H1 (cell line): ENCODE measurements at places on chromosomes 1 and 21. TPM values are rescaled to one million over a fixed set of nuclear protein-coding genes. Genes with fewer than 3 reads are reported as not detected.

GRCh38 chr1:59293849-59294248, 3.0 kb upstream of the FGGY start:
- no peak overlapping the region for H3K4me3 ChIP-seq
- no peaks in the 10 kb centered on the region; the same call in 1 of the 2 replicates for H3K4me1 ChIP-seq
- DNase-seq, result no peak
- H3K27me3 ChIP-seq, result no peaks in the 10 kb centered on the region
- H3K27ac ChIP-seq, result no peak overlapping the region

- no peak overlapping the region for H3K4me3 ChIP-seq
- H3K36me3 ChIP-seq, result no peaks in the 10 kb centered on the region
- H3K27ac ChIP-seq, result no peak overlapping the region
- peaks cover 4% of the 10 kb centered on the region; the same call in 1 of the 2 replicates for H3K4me1 ChIP-seq
- DNase-seq, result no peak
These were observed 162.4 kb upstream of the POU3F1 start for GRCh38 chr1:38208716-38209632.

DNA sequence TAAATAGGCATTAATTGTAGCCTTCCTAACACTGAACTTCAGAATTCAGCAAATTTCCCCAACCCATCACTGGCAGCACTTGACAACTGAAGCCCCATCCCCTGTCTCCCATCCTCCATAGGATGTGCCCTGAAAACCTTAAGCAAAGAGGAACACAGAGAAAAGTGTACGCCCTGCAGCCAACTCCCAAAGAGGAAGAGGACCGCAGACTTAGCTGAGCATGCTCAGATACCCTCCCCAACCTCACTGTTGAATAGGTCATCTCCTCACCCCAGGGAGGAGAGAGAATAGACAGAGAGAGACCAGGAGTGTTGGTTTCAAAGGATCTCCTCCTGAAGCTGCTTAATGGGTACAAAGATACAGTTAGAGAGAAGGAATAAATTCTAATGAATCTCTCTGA, 50.5 kb downstream of the CD2 start:
- DNase-seq, result no peak
- no peak overlapping the region for H3K4me3 ChIP-seq
- H3K36me3 ChIP-seq, result no peaks in the 10 kb centered on the region
- H3K27ac ChIP-seq, result no peak overlapping the region
- H3K4me1 ChIP-seq, result no peaks in the 10 kb centered on the region; the same call in none of the 2 replicates

DNA sequence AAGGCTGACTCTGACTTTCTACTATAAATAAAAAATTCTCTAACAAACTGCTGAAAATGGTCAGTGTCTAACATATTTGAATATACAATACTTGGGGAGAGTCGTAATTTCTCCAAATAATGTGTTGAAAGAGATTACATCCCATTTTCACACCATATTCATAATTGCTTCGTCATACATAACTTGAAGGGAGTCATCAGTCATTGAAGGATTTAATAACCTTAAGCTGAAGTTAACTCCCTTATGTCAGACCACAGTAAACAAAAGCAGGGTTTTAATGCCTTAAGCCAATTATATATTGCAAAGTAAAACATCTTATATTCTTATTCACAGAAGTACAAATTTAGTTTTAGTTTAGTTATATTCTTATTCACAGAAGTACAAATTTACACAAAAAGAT, 129.9 kb downstream of the RERE start:
- H3K4me1 ChIP-seq, result 0 out of 2 replicates have a peak, but pooled peaks cover 5% of the 10 kb centered on the region
- DNase-seq, result no peak
- no peak overlapping the region for H3K27ac ChIP-seq
- no peaks in the 10 kb centered on the region for H3K27me3 ChIP-seq

Gene SUSD4
- 3.2 and 3.9 TPM in 2 replicates for total RNA-seq

Gene CNIH4
- total RNA-seq, result 76.2 and 84.7 TPM in 2 replicates

GRCh38 chr1:116418091-116418830, 45.2 kb downstream of the ATP1A1 start:
- H3K27me3 ChIP-seq, result no peaks in the 10 kb centered on the region
- no peaks in the 10 kb centered on the region for H3K36me3 ChIP-seq
- H3K27ac ChIP-seq, result peak overlapping the region; percentile 24; the same call in 1 of the 2 replicates
- peak; percentile 53 for DNase-seq
- peaks cover 5% of the 10 kb centered on the region for H3K4me1 ChIP-seq

DNA sequence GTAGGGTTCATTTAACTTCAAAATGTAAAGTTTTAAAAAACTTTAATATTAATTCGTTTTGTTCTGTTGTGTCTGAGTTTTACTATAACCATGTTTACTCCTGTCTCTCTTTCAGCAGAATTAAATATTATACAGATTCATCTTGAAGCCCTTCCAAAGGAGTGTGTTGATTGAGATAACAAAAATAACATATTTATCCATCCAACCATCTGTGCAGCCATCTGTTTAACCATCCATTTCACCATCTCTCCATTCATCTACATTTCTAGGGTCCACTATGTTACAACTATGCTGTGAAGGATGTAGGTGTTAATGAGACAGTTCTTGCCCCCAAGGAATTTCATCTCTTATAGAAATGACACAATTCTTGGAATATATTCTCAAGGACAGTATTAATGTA, 36.0 kb upstream of the GNG12 start:
- H3K27ac ChIP-seq, result no peak overlapping the region
- no peaks in the 10 kb centered on the region for H3K36me3 ChIP-seq
- DNase-seq, result no peak

DNA sequence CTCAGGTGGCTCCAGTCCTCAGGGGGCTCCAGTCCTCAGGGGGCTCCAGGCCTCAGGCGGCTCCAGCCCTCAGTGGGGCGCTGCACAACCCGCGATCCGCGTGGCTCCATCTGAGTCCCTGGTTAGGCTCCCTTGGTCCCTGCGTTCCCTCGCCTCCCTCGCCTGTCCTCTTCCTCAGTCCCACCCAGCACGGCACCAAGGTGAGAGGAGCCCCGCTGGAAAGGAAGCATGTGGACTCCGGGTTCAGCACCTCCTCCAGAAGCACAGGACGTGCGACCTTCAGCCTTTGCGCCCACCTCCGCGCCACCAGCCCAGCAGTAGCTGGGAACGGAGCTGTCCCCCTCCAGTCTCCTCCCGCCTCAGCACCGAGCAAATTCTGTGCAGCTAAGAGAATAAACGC, 8.1 kb upstream of the OR2M5 start:
- no peak overlapping the region for H3K27ac ChIP-seq
- no peaks in the 10 kb centered on the region for H3K4me1 ChIP-seq
- no peak overlapping the region for H3K4me3 ChIP-seq
- H3K36me3 ChIP-seq, result no peaks in the 10 kb centered on the region
- H3K27me3 ChIP-seq, result no peaks in the 10 kb centered on the region

GRCh38 chr21:39153373-39153772, 29.9 kb downstream of the PSMG1 start:
- H3K27me3 ChIP-seq, result no peaks in the 10 kb centered on the region
- H3K36me3 ChIP-seq, result no peaks in the 10 kb centered on the region
- no peak for DNase-seq
- H3K4me1 ChIP-seq, result no peaks in the 10 kb centered on the region
- no peak overlapping the region for H3K27ac ChIP-seq
- H3K4me3 ChIP-seq, result no peak overlapping the region

DNA sequence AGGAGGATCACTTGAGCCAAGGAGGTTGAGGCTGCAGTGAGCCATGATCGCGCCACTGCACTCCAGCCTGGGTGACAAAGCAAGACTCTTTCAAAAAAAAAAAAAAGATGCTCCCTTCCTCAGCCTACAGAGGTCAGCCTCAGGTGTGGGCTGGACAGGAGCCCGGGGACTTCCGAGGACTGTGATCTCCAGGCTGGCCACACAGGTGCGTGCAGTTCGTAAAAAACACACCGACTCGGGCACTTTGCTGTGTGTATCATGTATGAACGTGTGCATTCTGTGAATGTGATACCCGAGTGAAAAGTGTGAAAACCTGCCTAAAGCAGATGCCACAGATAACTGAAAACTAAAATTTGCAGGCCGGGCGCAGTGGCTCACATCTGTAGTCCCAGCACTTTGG, 8.4 kb upstream of the CCDC27 start:
- H3K27ac ChIP-seq, result no peak overlapping the region
- H3K4me1 ChIP-seq, result peaks cover 14% of the 10 kb centered on the region
- H3K27me3 ChIP-seq, result no peaks in the 10 kb centered on the region
- peaks cover 34% of the 10 kb centered on the region for H3K36me3 ChIP-seq
- DNase-seq, result no peak
- no peak overlapping the region for H3K4me3 ChIP-seq

- DNase-seq, result no peak
- H3K27me3 ChIP-seq, result no peaks in the 10 kb centered on the region
- H3K4me3 ChIP-seq, result no peak overlapping the region
These were observed 11.1 kb upstream of the RASSF5 start for GRCh38 chr1:206496131-206496793.

DNA sequence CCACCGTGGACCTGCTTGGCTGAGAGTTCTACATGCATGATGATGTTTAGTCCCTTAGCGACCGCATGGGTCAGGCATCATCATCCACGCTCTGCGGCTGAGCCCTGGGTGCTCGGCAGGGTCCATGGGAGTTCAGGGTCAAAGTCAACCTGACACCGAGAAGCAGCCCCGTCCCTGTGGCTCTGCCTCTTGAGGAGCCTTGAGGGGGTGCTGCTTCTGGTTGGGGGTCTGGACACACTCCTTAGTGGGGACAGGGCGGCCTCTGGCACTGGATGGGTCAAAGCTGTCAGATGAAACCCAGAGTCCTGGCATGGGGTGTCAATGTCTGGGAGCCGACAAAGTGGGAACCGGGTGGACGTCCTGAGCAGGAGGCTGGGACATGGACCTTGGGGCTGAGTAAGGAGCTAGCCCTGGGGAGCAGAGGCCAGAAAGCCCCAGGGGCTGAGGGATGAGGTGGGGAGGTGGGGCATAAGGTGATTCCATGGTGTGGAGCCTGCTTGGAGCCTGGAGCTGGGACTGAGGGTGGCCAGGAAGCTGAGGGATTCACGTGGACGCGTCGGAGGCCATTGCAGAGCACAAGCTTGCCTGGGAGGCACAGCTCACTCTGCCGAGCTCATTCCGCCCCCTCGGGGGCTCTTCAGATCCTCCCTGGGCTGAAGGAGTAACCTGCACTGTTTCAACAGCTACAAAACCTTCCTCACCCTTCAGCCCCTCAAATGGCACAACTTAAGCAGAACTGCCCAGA, 53.9 kb downstream of the UMODL1 start:
- H3K4me3 ChIP-seq, result no peak overlapping the region
- peaks cover 6% of the 10 kb centered on the region; the same call in 1 of the 2 replicates for H3K4me1 ChIP-seq
- no peak for DNase-seq
- H3K36me3 ChIP-seq, result no peaks in the 10 kb centered on the region; the same call in 1 of the 2 replicates
- no peaks in the 10 kb centered on the region for H3K27me3 ChIP-seq

DNA sequence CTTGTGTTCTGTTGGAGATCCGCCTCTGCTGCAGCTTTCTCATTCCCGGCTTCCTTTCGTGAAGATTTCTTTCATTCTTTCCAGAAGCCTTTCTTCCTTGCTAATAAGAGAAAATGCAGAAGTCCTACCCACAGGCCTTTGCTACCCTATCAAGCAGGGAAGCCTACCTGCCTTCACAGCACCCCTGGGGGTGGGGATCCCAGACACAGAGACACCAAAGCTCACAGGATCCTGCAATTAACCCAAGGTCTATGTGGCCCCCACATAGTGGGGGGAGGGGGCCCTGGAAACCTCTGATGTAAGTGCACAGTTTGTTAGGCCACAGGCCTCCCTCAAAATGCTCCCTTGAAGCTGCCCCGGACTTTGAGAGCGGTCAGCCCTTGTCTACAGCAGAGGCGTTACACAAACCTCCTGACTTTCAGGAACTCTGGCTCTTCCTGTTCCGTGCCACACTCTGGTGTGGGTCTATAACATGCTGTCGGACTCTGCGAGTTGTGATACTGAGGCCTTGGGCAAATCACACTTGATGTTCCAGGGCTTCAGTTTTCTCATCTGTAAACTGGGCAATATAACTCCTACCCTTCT, 31.2 kb downstream of the NKAIN1 start:
- no peaks in the 10 kb centered on the region for H3K36me3 ChIP-seq
- DNase-seq, result no peak
- no peak overlapping the region; the same call in 1 of the 2 replicates for H3K27ac ChIP-seq
- H3K27me3 ChIP-seq, result no peaks in the 10 kb centered on the region

GRCh38 chr1:111481387-111482221, 7.8 kb downstream of the C1orf162 start:
- H3K36me3 ChIP-seq, result no peaks in the 10 kb centered on the region
- no peak overlapping the region for H3K4me3 ChIP-seq
- H3K27me3 ChIP-seq, result no peaks in the 10 kb centered on the region

Gene GUCA2B
- not detected in 2 replicates for total RNA-seq

Gene SRSF4
- 83.5 and 86.5 TPM in 2 replicates for total RNA-seq

Gene GOLT1A
- 6.9 and 7.5 TPM in 2 replicates for total RNA-seq

GRCh38 chr1:161038523-161039153, at the start of gene TSTD1:
Gene TSTD1 (minus strand): TSS chr1:161038964. CDS start chr1:161038889, 75 bp downstream.
- H3K4me1 ChIP-seq, result peaks cover 6% of the 10 kb centered on the region
- no peak for DNase-seq
- H3K27ac ChIP-seq, result 0 out of 2 replicates have a peak within 1 kb of the TSS, but pooled peaks have one; percentile 22
- no peaks in the 10 kb centered on the region for H3K27me3 ChIP-seq

Gene HES3
- 54.3 and 67.9 TPM in 2 replicates for total RNA-seq

Gene KRTAP12-2
- total RNA-seq, result not detected in 2 replicates

GRCh38 chr1:19222979-19223824, 13.1 kb upstream of the UBR4 start:
- peaks cover 68% of the 10 kb centered on the region for H3K36me3 ChIP-seq
- H3K4me3 ChIP-seq, result no peak overlapping the region
- H3K27me3 ChIP-seq, result no peaks in the 10 kb centered on the region
- no peaks in the 10 kb centered on the region for H3K4me1 ChIP-seq

DNA sequence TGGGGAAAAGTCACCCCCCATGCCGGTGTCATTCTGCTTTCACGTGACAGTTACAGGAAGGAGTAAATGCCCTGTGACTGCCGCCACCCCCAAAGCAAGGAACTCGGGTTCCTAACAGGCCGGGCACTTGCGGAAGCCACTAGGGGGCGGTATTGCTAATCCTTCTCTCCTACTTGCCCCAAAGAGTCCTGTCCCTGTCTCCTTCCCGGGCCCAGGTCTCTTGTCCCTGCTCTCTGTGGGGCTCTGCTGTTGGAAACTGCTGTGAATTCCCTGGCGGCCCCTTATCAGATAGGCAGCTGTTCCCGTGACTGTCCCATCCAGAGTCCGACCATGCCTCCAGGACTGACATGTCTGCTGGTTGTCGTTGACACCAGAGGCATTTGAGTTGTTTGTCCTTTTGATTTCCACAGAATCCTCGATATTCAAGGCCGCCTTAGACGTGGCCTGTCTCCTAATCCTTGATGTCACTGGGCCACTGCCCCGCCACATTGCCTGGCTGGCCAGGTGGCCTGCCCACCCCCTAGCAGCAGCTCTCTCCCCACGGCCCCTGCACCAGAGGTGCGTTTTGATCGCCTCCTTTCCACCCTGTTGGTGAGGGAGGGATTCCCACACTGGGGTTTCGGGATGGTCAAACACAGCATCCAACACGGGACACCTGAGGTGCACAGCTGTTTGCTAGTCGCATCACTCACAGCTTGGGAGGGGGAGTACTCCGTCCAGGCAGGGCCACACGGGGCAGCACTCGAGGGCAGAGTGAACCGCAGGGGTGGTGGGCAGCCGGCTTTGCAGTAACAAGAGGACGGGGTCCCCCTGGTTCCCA, 37.3 kb downstream of the CHAF1B start:
- H3K4me1 ChIP-seq, result no peaks in the 10 kb centered on the region
- no peak overlapping the region for H3K27ac ChIP-seq
- peak; percentile 58 for DNase-seq
- H3K36me3 ChIP-seq, result no peaks in the 10 kb centered on the region

DNA sequence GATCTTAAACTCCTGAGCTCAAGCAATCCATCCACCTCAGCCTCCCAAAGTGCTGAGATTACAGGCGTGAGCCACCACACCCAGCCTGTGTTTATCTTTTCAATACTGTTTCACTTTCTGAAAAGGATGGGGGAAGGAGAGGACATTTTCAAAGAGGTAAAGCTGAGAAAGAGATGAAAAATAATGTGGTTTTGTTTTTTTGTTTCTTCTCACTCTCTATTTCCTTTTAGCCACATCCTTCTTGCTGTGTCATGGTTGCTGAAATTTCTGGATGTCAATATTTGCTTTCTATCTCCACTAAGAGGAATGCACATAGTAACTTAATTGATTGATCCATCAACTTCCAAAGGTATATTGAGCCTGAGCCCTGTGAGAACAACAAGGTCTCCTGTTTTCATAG, 6.4 kb upstream of the C1orf21 start:
- DNase-seq, result no peak
- H3K36me3 ChIP-seq, result no peaks in the 10 kb centered on the region
- no peaks in the 10 kb centered on the region for H3K27me3 ChIP-seq
